ENCODE measurements at places on chromosomes 12 and 14.

DNA sequence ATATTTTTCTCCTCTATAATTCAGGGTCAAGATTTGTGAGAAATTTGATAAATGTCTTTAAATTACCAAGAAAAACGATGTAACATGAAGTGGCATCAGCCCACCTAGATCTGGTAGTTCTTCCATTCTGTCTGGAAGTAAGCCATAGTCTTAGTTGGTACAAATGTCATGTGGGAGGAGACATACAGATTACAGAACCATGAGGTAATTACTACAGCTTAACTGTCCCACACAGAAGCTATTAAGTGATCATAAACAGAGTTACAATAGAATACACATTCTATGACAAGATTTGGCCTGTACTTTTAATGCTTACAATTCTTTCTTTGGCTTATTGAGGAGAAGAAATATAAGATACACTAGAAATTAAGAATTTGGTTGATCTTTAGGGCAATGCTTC lies 13.7 kb upstream of the SIX1 start:
- no peak for DNase-seq

GRCh38 chr12:125954362-125954761 lies 889.1 kb downstream of the AACS start:
- DNase-seq = no peak

DNA sequence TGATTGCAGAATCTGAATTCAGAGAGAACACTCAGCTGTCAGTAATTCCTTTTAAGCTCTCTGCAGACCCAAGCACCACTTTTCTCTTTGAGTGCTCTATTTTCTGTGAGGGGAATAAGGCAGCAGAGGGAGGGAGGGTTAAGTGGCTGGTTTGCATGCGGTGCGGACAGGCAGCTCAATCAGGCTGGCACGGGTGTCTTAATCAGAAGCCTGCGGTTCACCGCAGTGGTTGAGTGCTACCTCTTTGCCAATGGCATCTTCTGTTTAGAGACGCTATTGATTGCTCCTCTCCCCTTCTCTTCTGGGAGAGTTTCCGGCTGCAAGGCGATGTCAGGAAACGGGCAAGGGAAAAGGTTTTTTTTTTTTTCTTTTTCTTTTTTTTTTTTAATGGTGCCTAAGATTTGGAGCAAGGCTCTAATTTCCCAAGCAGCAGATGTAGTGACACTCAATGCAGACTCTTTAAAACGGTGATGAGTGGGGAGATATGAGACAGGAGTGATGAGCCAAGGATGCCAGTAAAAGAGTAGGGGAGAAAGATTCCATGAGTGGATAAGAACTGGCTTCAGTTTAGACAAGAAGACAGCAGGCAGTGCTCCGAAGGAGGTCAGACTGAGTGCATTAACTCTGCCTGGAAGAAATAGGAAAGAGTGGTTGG lies 533.7 kb upstream of the SEL1L start:
- DNase-seq = no peak

DNA sequence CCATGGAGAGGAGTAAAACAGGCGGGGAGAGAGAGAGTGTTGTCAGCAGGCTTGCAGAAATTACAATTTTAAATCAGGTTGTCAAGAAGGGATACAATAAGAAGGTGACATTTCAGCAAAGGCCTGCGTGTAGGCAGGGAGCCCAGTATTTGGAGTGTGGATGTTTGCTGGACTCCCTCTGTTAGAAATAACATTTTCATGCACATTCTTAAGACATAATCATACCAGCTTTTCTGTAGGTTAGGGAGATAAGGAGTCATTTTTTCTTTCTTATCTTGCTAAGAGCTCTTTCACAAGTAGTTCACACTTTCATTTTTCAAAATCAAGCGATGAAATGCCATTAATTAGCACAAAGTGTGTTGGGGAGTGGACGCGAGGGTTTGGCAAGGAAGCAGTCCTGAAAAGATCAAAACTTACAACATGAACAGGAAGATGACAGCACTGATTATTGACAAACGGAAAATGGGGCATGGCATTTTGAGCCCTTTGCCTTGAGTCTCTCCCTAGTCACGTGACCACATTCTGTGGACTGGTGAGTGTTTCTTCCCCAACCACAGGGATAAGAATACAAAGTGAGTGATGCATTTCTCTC lies 160.2 kb downstream of the DAD1 start:
- no peak for DNase-seq

GRCh38 chr12:103958621-103959020 lies 7.1 kb upstream of the TDG start:
- no peak for DNase-seq

DNA sequence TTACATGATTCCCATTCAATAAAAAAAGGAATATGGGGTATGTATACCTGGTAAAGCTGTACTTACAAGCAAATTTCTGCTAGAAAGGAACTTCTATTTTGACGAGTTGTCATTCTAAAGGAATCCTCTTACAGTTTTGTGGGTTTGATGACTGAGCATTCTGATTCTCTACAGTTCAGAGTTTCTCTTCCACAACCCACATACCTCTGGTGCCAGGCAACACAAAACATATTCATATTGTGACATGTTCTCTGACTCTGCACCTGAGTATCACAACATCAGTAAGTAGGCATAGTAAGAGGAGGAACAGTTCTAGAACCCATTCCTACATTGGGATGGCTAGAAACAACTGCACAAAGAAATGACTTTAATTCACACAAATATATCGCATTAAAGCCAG lies 636.6 kb downstream of the MED13L start:
- no peak for DNase-seq

DNA sequence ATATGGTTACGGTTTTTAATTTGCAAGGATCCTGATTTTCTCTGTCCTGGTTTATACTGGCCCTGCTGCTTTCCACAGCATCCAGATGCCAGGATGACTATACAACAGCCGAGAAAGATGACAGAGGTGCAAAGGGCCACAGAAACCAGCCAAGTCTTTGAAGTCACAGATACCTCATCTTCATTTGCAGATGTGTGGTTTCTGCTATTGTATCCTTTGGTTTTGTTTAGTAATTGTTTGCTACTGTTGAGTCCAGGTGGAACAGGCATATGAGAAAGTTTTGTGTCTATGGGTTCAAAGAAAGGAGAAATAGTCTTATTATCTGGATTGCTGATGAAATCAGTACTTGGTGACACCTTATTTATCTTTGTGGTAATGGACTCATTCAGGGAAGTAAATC lies 17.3 kb upstream of the KLHL42 start:
- no peak for DNase-seq

GRCh38 chr14:51119411-51120051 lies 24.6 kb upstream of the TRIM9 start:
- DNase-seq = no peak

DNA sequence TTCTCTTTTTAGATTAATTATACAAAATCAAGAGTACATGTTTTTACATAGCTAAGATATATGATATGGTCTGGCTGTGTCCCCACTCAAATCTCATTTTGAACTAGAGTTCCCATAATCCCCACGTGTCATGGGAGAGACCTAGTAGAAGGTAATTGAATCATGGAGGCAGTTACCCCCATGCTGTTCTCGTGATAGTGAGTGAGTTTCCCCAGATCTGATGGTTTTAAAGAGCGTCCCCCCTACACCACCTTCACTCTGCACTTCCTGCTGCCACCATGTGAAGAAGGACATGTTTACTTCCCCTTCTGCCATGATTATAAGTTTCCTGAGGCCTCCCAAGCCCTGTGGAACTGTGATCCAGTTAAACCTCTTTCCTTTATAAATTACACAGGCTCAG lies 21.4 kb upstream of the DRAM1 start:
- no peak for DNase-seq

DNA sequence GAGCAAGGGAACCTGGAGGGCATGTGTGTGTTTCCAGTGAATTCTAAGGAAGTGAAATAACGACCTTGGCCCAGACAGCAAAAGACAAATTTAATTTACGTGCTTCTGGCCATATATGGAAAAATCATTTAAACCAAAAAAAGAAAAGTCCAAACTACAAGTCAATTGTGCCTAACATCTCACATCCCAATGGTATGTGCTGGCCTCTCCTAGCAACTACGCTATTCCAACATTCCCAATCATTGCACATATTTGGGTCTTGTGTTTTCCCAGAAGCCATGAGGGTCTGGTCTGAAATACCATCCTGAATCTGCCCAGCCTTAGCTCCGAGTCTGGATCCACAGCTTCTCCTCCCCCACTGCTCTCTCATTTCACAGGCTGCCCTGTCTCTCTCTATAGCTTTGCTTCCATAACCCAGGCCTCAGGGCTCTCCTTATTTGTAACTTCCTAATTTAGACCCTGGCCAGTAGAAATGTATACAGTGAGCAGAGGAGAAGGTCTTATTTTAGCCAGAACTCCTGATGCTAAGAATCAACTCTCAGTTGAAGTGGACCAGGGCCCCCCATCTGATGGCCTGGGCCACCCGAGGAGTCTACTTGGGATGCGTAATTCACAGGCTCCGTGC lies 224.6 kb downstream of the ANO2 start:
- no peak for DNase-seq

DNA sequence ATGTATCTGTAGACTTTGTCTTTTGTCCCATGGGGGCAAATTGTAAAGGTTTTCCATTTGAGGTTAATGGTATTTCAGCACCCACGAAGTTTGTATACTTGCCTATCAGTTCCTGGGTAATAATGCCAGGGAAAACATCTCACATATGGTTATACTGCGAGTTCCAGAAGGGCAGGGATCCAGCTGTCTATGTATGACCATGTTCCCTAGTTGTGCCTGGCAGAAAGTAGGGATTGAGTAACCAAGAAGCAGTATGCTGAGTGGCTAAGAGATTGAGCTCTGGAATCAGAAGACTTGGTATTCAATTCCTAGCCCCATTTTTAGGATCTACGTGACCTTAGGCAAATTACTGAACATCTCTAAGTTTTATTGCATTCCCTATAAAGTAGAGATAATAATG lies 173.2 kb upstream of the PWP1 start:
- DNase-seq = no peak

GRCh38 chr12:31600750-31601149 lies 9.8 kb upstream of the DENND5B start:
- DNase-seq = no peak

DNA sequence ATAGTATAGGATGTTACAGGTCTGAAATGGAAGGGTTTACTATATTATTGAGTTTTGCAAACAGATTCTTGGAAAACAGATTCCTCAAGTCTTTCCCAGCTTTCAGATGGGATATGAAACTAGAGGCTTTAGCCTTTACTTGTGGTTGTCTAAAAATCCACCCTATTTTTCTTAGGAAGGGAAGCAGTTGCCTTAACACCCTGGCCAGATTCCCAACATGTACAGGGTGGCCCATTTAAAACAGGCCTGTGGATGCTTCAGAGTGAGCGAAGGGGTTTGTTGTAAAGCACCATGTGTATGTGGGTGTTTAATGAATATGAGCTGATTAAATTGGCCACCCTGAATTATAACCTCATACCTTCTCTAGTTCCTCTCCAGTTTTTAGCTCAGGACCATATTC lies 415.9 kb downstream of the ZFP36L1 start:
- no peak for DNase-seq

GRCh38 chr12:56229916-56230431 lies at the start of gene SLC39A5:
Gene SLC39A5, plus strand, starts transcription at chr12:56230051. Its CDS starts 1,224 bp downstream, at chr12:56231275.
- DNase-seq = no peak

DNA sequence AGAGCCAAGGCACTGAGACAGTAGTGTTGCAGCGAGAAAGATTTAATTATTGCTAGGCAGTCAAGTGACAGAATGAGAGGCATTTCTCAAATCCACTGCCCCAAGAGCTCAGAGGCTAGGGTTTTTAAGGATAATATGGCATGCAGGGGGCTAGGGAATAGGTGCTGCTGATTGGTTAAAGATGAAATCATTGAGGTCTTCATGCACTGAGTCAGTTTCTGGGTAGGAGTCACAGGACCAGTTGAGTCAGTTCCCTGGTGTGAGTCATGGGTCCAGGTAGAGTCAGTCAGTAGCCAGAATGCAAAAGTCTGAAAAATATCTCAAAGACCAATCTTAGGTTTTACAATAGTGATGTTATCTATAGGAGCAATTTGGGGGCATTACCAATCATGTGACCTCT lies 323.8 kb downstream of the RGS6 start:
- DNase-seq = no peak

GRCh38 chr12:121918679-121919038 lies 267 bp downstream of the CFAP251 start:
- no peak for DNase-seq

- DNase-seq = no peak
Measured at GRCh38 chr12:90399357-90399756, 555.6 kb downstream of the CCER1 start.

GRCh38 chr12:116161588-116161987 lies 115.9 kb downstream of the MED13L start:
- DNase-seq = no peak

DNA sequence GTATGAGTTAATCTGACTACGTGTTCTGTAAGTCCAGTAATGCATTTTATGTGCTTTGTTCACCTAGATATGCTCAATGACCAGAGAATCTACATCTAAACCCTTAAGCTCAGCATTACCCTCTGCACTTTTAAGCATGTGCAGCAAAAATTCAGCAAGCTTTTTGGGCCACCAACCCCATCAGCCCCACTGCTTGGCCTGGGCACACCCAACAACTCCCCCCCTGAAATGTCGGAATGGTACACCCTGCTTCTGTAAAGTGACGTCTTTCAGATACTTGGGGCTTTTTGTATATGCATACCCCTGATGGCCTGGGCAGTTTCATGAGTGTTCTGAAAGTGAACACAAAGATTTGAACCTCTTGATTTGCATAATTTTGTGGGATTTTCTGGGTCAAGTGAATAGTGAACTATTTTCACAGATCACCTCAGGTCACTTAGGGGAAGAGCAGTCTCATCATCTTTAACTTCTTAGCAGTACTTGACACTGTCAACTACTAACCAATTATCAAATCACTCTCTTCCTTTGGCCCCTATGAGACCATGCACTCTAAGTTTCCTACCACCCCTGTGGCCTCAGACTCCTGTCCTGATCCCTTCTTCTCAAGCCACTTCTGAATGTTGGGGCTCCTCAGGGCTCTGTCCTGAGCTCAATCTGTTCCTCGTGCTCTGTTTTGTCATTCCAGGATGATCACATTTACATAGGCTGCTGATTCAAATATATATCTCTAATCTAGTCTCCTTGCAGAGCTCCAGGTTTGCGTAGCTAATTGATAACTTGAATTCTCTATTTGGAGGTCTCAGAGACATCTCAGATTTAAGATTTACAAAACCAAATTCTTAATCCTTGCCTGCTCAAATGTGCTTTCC lies 36.3 kb upstream of the PPM1A start:
- DNase-seq = no peak

DNA sequence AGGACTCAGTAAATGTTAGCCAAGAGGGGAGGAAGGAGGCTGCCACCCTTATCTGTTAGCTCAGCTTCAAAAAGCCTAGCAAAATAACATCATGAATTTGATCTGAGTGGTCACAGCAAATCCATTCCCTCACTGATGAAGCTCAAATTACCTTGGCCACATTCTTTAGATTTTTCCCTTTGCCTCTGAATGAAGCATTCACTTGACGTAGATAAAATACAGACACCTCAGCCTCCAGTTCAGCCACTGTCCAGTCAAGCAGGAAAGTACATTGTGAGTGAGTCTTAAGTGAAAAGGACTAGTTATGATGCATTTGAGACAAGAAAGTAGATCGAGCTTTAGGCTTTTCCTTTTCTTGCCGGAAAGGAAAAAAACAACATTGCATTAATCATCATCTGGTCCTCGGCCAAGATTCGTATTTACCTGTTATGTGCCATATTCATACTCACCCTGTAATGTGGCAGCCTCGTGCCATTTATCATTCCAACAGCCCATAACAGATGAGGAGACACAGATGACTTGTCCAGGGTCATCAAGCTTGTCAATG lies 146.5 kb downstream of the ETV6 start:
- DNase-seq = no peak

- DNase-seq = no peak
Measured at GRCh38 chr14:95043732-95044462, 113.4 kb downstream of the DICER1 start.

GRCh38 chr14:90788031-90788430 lies 28.2 kb downstream of the TTC7B start:
- DNase-seq = no peak

- no peak for DNase-seq
Measured at GRCh38 chr14:88848571-88848970, 24.1 kb downstream of the TTC8 start.
